Muscle of back (tissue), 13 donors: ENCODE measurements at places on chromosomes 3 and 15.

GRCh38 chr3:108153451-108153981 lies 62.7 kb upstream of the CD47 start:
- DNase-seq, result peak; percentile 26

- no peak for DNase-seq
Observed at GRCh38 chr3:53040351-53040820, 5.5 kb downstream of the SFMBT1 start.

DNA sequence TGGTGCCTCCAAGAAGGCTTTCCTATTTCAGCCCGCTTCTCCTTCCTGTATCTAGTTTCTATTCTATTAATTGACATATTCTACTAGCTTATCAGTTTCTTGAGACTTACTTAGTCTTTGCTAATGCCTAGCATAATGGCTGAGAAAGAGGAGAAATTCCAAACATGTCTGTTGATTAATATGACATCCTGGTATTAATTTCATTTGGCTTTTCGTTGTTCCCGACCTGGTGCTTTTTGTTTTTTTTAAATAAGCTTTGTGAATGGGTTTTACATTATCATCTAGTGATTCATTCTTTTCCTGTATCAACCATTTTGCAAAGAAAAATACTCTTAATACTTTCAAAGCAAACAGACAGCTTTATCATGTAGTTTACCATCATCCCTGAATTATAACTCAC lies 13.1 kb downstream of the WDR53 start:
- no peak for DNase-seq

- DNase-seq, result no peak
Observed at GRCh38 chr3:136624894-136625815, 127.0 kb downstream of the STAG1 start.

DNA sequence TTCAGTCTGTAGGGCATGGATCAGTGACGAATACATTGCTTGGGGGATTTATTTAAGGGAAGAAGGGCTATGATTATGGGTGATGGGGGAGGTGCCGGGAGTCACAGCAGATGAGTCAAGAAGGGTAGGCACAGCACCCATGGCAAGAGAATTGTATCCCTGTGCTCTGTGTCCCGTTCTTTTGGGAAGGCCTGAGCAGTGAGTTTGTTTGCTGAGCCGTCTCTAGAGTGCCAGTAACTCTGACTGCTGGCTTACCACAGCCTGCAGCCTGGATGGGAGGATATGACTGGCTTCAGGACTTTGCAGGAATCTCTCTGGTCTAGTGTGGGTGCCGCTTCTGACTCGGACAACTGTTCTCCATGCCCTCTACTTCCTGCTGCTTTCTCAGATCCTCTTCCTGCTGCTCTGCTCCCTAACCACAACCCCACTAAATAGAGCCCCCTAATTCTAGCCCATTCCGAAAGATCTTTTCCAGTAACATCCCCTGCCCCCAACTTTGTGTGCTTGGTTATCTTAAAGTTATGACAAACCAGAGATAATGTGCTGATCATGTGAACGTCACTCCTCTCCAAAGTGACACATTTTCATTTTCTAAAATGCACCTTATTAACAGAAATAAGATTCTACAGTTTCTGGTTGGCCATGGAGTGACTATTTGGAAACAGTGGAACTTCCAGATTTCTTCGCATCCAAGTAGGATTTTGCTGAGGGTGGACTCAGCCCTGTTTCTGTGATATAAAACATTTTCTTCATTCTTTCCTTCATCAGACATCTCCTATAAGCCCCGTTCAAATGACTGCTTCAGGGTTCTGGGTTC lies 239.0 kb downstream of the SLCO3A1 start:
- DNase-seq, result no peak

DNA sequence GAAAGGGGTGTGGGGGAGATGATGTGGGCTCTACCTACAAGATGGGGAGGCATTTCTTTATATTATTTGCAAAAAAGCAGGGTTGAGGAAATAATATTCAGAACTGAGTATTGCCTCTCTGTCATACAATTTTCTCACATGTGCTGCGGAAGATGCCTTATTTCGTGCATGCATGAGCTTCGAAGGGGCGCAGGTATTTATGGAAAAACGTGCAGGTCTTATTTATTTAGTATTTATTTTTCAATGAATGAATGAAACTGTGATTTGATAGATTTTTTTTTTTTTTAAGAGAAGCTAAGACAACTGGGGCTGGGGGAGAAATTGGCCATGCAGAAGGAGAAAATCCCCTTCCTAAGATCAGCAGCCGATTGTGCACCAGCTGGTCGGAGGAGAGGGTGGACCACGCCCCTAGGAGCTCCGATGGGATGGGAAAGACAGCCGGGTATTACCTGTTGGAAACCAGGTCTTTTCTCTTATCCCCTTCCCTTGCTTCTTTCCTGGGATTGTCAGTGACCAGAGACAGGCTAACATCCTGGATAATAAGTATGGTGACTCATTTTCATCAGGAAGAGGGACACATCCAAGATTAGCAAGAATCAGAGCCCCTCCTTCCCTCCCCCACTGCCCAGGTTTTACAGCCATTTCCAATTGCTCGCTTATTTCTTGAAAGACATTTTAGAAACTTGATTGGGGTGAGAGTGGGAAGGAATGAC lies 875 bp downstream of the GAP43 start:
- no peak for DNase-seq

- DNase-seq, result no peak
Observed at GRCh38 chr15:51359981-51360380, 18.5 kb downstream of the GLDN start.

GRCh38 chr3:185317674-185318073 lies 45.3 kb upstream of the MAP3K13 start:
- DNase-seq, result no peak

DNA sequence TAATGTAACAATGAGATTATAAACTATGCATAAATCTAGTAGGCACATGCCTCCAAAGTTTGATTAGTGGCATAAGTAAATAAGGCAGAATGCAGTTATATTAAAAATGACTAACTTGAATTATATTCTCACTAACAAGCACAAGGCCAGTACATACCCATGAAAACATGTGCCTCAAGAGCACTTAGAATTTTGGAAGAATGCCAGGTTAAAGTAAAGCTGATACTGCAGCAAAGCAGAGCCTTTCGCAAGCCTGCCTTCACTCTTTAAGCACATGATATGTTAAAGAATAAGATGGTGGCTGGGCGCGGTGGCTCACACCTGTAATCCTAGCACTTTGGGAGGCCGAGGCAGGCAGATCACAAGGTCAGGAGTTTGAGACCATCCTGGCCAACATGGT lies 49.0 kb downstream of the KBTBD12 start:
- no peak for DNase-seq

DNA sequence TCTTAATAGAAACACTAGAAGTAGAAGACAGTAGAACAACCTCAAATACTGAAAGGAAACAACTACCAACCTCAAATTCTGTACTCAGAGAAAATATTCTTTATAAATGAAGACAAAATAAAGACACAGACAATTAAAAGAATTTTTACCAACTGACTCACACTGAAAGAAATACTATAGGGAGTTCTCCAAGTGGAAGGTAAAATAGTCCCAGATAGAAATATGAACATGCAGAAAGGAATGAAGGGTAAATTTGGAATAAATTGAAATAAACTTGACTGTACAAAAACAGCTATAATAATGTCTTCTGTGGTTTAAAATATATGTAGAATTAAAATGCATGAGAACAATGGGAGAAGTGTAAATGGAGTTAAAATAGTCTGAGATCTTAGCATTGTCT lies 36.7 kb upstream of the CCDC174 start:
- DNase-seq, result no peak

DNA sequence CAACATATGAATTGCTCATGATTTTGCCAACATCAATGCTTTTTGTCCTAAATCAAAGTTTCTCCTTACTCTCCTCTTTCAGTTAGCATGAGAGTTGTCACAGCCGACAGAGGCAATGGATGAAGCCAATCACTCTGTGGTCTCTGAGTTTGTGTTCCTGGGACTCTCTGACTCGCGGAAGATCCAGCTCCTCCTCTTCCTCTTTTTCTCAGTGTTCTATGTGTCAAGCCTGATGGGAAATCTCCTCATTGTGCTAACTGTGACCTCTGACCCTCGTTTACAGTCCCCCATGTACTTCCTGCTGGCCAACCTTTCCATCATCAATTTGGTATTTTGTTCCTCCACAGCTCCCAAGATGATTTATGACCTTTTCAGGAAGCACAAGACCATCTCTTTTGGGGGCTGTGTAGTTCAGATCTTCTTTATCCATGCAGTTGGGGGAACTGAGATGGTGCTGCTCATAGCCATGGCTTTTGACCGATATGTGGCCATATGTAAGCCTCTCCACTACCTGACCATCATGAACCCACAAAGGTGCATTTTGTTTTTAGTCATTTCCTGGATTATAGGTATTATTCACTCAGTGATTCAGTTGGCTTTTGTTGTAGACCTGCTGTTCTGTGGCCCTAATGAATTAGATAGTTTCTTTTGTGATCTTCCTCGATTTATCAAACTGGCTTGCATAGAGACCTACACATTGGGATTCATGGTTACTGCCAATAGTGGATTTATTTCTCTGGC lies 2.5 kb downstream of the OR4F6 start:
- DNase-seq, result no peak

DNA sequence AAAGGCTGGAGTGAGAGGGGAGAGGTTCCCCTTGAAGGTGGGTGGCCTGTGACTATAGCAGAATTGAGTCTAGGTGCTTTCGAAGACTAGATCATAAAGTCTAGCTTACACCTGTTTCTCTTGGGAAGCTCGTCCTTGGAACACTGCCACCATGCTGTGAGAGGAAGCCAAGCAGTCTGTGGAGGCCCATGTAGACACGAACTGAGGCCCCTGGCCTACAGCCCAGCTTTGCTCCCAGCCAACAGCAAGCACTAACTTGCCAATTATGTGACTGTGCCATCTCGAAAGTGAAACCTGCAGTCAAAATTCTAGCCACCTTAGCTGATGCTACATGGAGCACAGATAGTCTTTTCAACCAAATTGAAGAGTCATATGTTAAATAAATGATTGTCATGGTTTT lies 190.5 kb upstream of the NECTIN3 start:
- DNase-seq, result peak; percentile 47

DNA sequence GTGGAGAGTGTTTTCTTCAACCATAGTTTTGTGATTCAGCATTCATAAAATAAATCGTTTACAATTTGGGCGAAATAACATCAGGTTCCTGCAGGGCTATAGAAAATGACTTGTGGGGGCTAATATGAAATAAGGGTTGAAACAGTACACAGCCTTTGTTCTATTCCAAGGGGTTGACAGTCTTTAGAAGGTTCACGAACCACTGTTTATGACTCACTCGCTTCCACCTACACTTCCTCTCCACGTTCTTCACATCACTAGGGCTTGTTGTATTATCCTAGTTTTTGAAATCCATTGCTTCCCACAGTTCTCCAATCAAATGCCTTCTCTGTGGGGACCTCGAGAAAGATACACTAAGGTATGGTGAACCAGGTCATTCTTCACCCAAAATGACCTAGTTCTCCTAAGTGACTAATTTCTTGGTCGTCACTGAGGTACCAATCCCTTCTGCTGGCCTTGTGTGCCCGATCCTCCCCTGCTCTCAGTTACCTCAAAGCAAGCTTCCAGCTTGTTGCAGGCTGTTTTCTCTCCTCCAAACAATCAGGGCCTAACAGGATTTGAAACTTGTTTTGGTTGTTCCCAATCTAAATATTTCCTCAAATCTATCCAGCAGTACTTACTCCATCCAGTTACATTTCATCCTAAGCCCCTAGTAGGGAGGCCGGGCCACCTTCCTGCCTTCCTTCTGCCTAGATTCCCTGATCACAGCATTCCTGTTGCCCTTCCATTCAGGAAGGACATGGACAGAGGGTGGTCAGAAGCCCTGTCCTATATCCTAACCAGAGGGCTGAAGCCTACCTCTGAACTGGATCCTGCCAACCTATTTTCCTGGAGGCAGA lies 23.1 kb upstream of the TBL1XR1 start:
- DNase-seq, result no peak

DNA sequence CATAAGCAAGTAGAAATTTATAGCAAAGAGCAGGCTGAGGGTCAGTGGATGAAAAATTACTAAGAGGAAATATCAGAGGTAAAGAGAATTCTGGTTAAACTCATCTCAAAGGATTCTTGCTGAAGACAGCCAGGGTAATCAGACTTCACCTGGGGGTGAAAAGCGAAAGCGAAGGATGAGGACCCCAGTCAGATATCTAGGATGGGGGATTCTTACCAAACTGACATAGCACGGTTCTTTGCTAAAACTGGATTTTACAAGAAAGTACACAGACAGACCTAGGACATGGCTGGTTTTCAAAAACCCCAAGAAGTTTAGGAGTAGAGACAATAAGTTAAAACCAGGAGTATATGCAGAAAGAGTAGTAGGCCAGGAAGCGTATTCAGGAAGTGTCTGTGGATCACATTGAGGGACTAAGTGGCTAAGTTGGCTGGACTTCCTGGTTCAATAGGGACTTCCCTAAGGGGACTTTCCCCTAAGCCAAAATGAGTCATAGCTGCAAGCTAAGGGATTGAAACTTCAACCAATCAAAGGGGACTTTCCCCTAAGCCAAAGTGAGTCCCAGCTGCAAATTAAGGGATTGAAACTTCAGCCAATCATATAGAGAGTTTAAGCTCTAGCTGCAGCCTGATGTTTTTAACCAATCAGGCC lies 2.4 kb upstream of the CFAP91 start:
- no peak for DNase-seq

DNA sequence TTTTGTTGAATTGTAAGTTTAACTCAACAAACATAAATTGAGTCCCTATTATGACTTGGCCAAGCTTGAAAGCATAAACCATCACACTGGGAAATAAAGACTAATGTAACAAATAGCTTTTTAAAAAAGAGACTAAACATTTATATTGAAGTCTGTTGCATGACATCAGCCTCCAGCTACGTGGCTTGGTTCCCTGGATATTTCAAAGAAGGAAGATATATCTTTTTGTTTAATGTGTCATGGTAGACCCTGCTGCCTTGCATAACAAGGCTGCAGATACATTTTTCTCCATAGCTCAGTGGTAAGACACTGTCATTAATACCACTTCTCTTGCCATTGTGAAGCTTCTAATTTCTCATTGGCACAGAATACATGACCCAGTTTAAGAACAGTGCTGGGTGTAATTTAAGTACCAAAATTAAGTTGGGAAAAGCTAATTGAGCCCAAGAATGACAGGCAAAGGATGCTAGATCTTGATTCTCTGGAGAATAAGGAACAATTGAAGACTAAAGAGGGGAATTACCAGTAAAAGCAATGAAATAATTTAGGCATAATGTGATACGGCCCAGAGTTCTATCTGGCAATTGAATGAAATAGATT lies 14.0 kb downstream of the RCN2 start:
- DNase-seq, result no peak

GRCh38 chr3:39801216-39801615 lies 8.2 kb upstream of the MYRIP start:
- no peak for DNase-seq

DNA sequence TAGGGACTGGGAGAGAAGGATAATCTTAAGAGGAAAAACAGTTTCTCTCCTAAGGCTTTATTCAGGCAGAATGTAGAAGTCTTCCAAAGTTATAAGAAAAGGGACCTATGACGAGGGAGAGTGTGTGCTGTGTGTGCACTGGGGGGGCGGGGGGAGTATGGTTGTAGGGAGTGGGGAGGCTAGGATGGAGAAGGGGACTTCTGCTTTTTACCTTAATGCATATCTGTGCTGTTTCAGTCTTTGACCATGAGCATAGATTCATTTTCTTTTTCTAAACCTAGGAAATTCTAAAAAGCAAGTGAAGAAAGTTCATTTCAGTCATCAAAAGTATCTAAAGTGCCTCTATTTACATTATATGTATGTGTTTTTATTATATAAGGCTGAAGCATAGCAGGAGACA lies 52.6 kb upstream of the RASA2 start:
- no peak for DNase-seq

- DNase-seq, result no peak
Observed at GRCh38 chr3:13012221-13012691, 61.0 kb downstream of the IQSEC1 start.
